Right lung (tissue), 10 donors: ENCODE measurements at places on chromosomes 11 and 22.

GRCh38 chr22:42670921-42671709 lies 21.9 kb upstream of the CYB5R3 start:
- DNase-seq = no peak

- DNase-seq = no peak
These were observed 1.2 kb upstream of the MARK2 start for GRCh38 chr11:63837739-63838138.

GRCh38 chr11:132126973-132127899 lies 756.8 kb downstream of the NTM start:
- DNase-seq = peak; percentile 88

DNA sequence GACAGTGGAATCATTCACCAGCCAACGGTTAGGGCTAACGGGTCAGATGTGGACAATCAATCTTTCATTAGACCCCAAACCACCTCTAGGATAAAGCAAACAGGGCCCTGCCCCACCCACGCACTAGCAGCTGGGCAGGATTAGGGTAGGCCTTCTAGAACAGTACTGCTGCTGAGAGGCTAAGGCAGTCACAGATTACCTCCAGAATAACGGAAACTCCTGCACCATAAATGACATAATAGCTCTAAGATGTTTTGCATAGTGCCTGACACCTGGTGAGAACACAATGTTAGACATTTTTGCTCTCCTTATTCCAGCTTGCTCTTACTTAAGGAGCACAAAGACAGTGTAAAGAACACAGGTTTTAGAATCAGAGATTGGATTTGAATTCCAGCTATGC lies 1.8 kb downstream of the SYTL2 start:
- no peak for DNase-seq

GRCh38 chr22:23193882-23194281 lies 13.6 kb downstream of the BCR start:
- no peak for DNase-seq

DNA sequence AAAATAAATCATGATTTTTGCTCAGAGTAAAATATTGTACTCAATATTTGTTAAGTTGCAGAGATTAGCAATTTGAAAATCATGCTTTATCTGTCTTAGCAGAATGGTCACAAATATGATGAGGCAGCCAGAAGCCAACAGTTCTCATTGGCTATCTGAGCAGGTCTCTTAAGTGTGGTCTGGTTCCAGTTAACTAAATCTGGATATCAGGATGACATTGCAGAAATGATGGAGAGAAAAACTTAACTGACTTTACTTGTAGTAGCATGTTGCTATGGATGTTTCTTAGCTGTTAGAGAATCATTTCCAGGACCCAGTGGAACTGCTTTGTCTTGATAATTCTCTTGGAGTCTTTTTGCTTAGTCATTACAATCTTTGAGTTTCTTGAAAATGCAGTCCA lies 1070.3 kb downstream of the JRKL start:
- no peak for DNase-seq

DNA sequence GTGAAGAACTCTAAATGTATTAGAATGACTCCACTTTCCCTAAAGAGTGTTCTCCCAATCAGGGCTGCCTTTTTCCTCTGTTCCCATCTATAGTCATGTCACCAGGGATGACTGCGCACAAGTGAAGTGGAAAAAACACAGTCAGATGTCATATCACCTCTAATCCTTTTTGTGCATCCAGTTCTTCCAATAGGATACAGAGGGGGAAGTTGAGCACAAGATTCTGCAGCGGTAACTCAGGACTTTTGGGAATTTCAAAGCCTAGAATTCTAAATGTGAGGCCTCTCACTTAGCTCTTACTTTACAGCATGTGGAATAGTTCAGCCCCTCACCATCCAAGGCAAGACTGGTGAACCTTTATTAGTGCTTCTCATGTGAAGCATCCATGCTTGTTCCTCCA lies 602.6 kb downstream of the NTM start:
- DNase-seq = no peak

GRCh38 chr11:10488934-10489691 lies 34.0 kb downstream of the AMPD3 start:
- no peak for DNase-seq

GRCh38 chr11:102623128-102623527 lies 2.0 kb downstream of the MMP20 start:
- DNase-seq = no peak

GRCh38 chr11:92409956-92410355 lies 185.3 kb downstream of the FAT3 start:
- no peak for DNase-seq

DNA sequence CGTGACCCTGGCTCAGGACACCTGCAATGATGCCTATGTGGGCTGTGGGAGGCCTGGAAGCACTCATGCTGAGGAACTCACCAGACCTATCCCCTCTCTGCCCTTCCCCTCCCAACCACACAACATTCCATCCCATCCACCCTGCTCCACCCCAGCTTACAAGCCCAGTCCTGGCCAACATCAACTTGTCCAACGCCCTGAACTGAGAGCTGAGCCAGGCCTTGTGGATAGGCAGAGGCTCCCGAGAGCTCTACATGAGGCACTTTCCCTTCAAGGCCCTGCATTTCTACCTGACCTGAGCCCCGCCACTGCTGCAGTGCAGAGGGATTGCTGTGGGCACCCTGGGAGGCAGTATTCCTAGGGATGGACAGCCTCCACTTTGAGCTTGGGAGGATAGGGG lies 112.4 kb downstream of the PDE2A start:
- no peak for DNase-seq

DNA sequence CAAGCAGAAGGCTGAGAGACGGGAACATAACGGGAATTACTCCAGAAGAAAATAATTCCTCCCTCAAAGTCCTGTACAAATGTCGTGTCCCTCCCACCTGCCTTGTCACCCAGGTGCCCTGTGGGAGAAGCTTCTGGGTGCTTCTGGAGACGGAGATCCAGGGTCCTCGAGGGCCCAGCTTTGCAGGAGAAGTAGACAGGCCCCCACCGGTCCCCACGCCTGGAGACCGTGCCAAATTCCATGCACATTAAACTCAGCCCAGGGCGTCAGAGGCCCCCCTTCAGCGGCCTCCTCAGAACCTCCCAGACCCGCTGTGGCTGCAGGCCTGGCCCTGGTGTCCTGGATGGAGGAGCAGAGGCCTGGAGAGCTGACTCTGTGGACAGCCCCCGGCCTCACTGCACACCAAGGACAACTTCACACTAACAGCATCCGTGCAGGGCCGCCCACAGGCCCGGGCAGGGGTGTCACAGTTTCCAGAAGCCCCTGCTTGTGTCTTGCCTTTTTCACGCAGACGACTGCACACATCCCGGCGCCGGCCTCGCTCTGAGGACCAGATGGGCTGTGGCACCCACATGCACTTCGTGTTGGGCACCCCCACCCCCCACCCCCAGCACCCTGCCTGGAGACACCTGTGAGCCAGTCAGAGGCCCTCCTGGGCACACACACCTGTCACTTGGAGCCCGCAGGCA lies 734.3 kb downstream of the BRD1 start:
- DNase-seq = no peak

- DNase-seq = no peak
These were observed 497 bp upstream of the SYT12 start for GRCh38 chr11:67022341-67022933.

- DNase-seq = no peak
These were observed 29.6 kb upstream of the UPB1 start for GRCh38 chr22:24465566-24465965.

DNA sequence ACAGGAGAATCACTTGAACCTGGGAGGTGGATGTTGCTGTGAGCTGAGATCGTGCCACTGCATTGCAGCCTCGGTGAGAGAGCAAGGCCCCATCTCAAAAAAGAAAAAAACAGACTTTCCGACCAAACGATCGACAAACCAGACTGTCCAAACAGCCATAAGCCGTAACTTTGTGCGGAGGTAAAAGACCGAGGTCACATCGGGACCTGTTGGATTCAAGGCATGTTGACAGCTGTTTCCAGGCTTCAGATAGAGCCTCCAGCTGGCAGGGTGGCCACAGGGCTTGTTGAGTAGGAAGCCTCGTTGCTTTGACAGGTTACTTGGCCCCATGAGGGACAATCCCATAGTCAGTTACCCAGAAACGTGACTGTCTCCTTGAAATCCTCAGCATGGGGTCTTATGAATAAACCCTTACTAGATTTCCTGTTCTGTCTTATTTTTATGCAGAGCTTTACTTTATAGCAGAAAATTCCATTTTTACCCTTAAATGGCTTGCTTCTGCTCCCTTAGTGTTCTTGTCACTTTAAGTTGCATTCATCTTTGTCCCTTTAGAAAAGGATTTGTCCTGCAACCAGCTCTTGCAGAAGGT lies 22.3 kb downstream of the PPARA start:
- DNase-seq = no peak

DNA sequence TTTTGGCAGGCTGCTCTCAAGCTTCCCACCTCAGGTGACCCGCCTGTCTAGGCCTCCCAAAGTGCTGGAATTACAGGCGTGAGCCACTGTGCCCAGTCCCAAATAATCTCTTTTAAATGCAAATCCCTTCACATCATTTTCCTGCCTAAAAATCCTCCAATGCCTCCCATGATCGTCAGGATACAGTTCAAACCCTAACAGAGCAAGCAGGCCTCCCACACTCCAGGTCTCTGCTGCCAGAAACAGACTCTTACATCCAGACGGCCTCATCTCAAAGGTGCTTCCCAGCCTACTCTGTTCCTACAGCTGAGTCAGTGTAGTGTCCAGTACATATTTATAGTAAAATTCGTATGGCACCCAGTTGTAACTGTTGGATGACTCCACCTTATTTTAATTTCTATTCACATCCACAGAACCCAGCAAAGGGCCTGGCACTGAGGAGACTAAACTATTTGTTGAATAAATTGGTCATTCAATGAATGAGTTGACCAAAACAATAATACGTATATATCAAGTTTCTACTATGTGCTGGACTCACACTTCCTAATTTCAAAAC lies 8.2 kb downstream of the SIRT3 start:
- DNase-seq = no peak

DNA sequence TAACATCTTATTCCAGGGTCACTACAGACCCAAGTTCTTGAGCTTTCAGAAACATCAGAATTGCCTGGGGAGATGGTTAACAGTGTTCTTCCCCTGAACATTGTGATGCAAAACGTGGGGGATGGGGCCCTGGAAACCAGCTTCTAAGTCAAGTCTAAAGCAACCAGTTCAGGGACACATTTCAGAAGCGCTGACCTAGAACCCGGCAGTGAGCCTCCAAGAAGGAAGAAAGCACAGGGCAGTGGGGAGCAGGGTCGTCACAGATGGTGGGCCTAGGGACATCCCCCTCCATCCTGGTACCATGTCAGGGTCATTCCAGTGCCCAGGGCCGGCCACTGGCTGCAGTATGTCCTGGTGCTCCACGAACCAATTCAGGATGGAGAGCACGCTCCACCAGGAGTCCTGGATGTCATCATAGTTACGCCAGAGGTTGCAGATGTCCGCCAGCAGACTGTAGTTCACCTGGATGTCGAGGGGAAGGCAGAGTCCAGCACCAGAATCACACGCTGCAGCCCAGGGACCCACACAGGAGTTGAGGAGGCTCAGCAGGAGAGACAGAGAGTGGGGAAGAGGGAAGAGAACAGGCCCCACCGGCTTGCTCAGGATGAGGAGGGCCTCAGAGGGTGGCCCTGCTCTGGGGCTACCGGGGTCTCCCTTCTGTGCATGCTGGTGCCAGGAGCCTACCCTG lies 5.0 kb downstream of the NAGA start:
- no peak for DNase-seq

DNA sequence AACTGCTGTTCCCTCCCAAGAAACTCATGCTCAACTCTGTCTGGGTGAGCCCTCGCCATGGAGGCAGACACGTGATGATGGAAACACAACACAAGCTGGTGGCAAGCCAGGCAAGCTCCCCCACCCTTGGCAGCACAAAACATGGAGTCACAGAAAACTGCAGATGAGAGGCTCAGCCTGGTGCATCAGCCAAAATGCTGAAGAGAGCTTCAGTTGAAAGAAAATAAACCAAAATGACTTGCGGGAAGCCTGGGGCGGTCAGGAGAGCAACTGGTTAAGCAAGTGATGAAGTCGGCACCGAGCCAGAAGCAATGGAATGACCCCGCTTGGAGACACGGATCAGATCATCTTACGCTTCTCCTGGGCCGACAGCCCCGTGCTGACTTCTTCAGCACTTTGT lies 68.3 kb downstream of the C11orf58 start:
- peak; percentile 55 for DNase-seq

GRCh38 chr11:65412271-65413076 lies 10.1 kb upstream of the NEAT1 start:
- DNase-seq = no peak

GRCh38 chr11:123570939-123571580 lies 83.4 kb downstream of the SCN3B start:
- DNase-seq = no peak

GRCh38 chr11:80860632-80861031 lies 1419.8 kb upstream of the TENM4 start:
- no peak for DNase-seq

GRCh38 chr11:19244621-19245020 lies 3.9 kb upstream of the E2F8 start:
- no peak for DNase-seq

GRCh38 chr11:68436985-68437926 lies 23.3 kb upstream of the PPP6R3 start:
- no peak for DNase-seq

GRCh38 chr22:32776802-32777201 lies 24.7 kb upstream of the TIMP3 start:
- DNase-seq = no peak

- no peak for DNase-seq
These were observed 48.0 kb downstream of the MYO7A start for GRCh38 chr11:77175869-77176539.

- DNase-seq = no peak
These were observed 27.8 kb downstream of the RGL4 start for GRCh38 chr22:23718371-23719165.

DNA sequence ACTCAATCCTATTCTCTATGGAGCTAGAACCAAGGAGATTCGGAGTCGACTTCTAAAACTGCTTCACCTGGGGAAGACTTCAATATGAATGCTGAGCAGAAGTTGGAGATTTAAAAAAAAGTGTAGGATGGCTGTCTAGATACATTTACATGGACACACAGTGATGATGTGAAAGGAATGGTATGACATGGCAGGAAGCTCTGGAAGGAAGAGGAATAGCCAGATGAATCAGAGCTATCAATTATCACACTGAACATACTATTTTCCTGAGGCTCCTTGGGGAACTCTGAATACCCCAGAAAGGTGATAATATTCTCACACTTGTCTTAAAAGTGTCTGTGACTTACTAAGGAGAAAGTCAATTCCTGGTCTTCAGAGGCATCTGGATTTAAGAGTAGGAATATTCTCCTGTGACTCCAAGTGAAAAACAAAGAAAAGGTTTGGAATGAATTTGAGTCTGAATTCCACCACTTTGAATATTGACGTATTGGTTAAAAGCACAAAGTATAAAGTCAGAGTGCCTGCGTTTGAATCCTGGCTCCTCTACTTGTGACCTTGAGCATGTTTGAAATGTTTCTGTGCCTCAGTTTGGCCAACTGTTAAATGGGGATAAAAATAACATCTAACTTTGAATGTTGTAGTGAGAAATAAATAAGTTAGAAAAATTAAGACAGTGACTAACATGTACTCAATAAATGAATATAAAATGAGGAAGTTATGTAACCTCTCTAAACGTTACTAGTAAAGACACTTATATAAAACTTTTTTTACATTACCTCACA lies 1.3 kb downstream of the OR52D1 start:
- no peak for DNase-seq
